Suprapubic skin (tissue), 4 donors: ENCODE measurements at places on chromosomes 12 and 14.

DNA sequence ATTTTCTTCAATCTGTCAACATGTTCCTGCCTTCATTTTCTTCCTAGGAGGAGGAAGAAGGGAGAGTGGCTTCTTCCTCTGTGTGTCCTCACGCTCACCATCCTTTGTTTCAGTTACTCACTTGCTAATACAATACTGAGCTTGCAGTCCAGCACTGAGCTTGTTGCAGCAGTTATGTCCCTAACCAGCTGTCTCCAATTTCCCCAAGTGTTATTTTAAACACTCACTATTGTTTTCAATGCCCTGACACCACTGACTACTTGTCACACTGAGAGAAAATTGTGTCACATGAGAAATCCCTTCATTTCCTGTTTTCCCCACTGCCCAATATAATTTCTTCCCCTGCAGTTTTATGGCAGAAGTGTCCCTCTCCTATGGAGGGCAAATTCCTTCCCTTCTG, 53.4 kb downstream of the HSD17B6 start:
- no peak for DNase-seq
- no peak overlapping the region for H3K4me3 ChIP-seq
- H3K4me1 ChIP-seq, result no peaks in the 10 kb centered on the region
- no peaks in the 10 kb centered on the region for H3K27me3 ChIP-seq

DNA sequence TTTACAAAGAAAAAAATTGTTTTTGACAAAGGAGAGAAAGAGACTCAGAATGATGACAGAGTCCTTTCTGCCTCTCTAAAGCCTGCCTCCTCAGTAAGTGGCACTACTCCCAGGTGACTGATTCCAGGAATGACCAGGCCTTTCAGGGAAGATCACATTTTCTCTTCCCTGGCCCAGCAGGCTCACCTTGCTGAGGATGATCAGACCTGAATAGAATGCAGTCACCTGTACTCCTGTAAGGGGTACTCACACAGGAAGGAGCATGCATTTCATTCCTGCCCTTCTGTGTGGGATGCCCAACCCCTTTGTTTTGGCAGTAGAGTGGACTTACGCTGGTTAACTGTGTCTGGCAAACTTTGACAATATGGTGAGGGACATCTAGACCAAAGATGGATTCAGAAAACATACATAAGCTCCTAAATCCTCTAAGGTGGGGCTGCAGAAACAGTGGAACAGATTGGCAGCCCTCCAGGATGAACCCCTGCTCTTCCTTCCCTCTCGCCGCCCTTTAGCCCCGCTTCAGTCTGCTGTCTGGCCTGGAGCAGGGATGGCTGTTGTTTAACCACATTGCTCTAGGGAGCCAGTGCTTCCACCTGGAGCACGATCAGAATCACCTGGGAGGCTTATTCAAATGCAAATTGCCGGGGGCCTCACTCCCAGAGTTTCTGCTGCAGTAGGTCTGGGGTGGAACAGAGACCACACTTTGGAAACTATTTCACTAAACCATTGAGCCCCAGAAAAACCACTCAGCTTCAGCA, 29.8 kb downstream of the ERG28 start:
- no peaks in the 10 kb centered on the region for H3K4me1 ChIP-seq
- DNase-seq, result no peak
- no peaks in the 10 kb centered on the region for H3K36me3 ChIP-seq
- H3K27me3 ChIP-seq, result no peaks in the 10 kb centered on the region

GRCh38 chr14:105525861-105526775, at the start of gene TMEM121:
Gene TMEM121 (plus strand): TSS chr14:105526583. CDS start chr14:105528835, 2,252 bp downstream.
- H3K27me3 ChIP-seq, result peaks cover 19% of the 10 kb centered on the region
- H3K27ac ChIP-seq, result no peak within 1 kb of the TSS
- no peaks in the 10 kb centered on the region for H3K36me3 ChIP-seq
- H3K4me1 ChIP-seq, result peaks cover 35% of the 10 kb centered on the region
- H3K4me3 ChIP-seq, result peak within 1 kb of the TSS; percentile 70
- DNase-seq, result peak; percentile 65

- no peak for DNase-seq
- no peaks in the 10 kb centered on the region for H3K36me3 ChIP-seq
- H3K27ac ChIP-seq, result no peak overlapping the region
- H3K4me1 ChIP-seq, result no peaks in the 10 kb centered on the region
Observed at GRCh38 chr14:33657476-33657875, 293.4 kb downstream of the EGLN3 start.

- no peak for DNase-seq
- H3K4me1 ChIP-seq, result no peaks in the 10 kb centered on the region
- no peak overlapping the region for H3K4me3 ChIP-seq
- H3K27ac ChIP-seq, result no peak overlapping the region
Observed at GRCh38 chr12:4243091-4243490, 30.5 kb upstream of the CCND2 start.

GRCh38 chr12:96185914-96186313, 8.3 kb upstream of the ELK3 start:
- H3K27me3 ChIP-seq, result no peaks in the 10 kb centered on the region
- no peaks in the 10 kb centered on the region for H3K4me1 ChIP-seq
- no peak for DNase-seq
- H3K36me3 ChIP-seq, result no peaks in the 10 kb centered on the region
- H3K27ac ChIP-seq, result no peak overlapping the region

- no peaks in the 10 kb centered on the region for H3K27me3 ChIP-seq
- no peak overlapping the region for H3K4me3 ChIP-seq
- no peaks in the 10 kb centered on the region for H3K4me1 ChIP-seq
- no peak for DNase-seq
Observed at GRCh38 chr14:68345738-68346137, 447.1 kb downstream of the ZFP36L1 start.

DNA sequence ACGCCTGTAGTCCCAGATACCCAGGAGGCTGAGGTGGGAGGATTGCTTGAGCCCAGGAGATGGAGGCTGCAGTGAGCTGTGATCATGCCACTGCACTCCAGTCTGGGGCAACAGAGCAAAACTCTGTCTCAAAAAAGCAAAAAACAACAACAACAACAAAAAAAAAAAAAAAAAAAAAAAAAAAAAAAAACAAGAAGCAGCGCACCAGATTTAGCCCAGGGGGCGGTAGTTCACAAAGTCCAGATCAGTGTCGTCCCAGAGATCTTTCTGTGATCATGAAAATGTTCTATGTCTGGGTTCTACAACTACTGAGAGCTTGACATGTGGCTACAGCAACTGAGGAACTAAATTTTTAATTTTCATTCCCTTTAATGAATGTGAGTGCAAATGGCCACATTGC, 27.4 kb downstream of the OAS2 start:
- no peak overlapping the region for H3K4me3 ChIP-seq
- H3K27me3 ChIP-seq, result no peaks in the 10 kb centered on the region
- no peak for DNase-seq
- H3K36me3 ChIP-seq, result peaks cover 54% of the 10 kb centered on the region
- no peak overlapping the region for H3K27ac ChIP-seq
- no peaks in the 10 kb centered on the region for H3K4me1 ChIP-seq

- no peak overlapping the region for H3K27ac ChIP-seq
- no peak overlapping the region for H3K4me3 ChIP-seq
- peaks cover 13% of the 10 kb centered on the region for H3K4me1 ChIP-seq
- H3K36me3 ChIP-seq, result no peaks in the 10 kb centered on the region
Observed at GRCh38 chr12:64225626-64226025, 3.5 kb upstream of the KICS2 start.

GRCh38 chr14:64610049-64610746, 60.4 kb downstream of the PPP1R36 start:
- no peaks in the 10 kb centered on the region for H3K36me3 ChIP-seq
- no peaks in the 10 kb centered on the region for H3K27me3 ChIP-seq
- peaks cover 25% of the 10 kb centered on the region for H3K4me1 ChIP-seq
- H3K27ac ChIP-seq, result no peak overlapping the region
- H3K4me3 ChIP-seq, result no peak overlapping the region

GRCh38 chr14:105939810-105940508, 413.6 kb downstream of the TMEM121 start:
- H3K27me3 ChIP-seq, result peaks cover 3% of the 10 kb centered on the region
- DNase-seq, result peak; percentile 30
- H3K4me3 ChIP-seq, result no peak overlapping the region
- H3K27ac ChIP-seq, result no peak overlapping the region
- no peaks in the 10 kb centered on the region for H3K36me3 ChIP-seq
- no peaks in the 10 kb centered on the region for H3K4me1 ChIP-seq

- H3K27me3 ChIP-seq, result no peaks in the 10 kb centered on the region
- no peak overlapping the region for H3K27ac ChIP-seq
- H3K4me1 ChIP-seq, result no peaks in the 10 kb centered on the region
- DNase-seq, result no peak
Observed at GRCh38 chr12:39503439-39503838, 60.5 kb upstream of the KIF21A start.

GRCh38 chr12:69440016-69440415, 30.2 kb upstream of the FRS2 start:
- DNase-seq, result no peak
- no peaks in the 10 kb centered on the region for H3K36me3 ChIP-seq
- no peak overlapping the region for H3K4me3 ChIP-seq
- no peaks in the 10 kb centered on the region for H3K27me3 ChIP-seq

- H3K4me1 ChIP-seq, result no peaks in the 10 kb centered on the region
- no peak overlapping the region for H3K27ac ChIP-seq
- no peak for DNase-seq
- no peaks in the 10 kb centered on the region for H3K36me3 ChIP-seq
- H3K4me3 ChIP-seq, result no peak overlapping the region
Observed at GRCh38 chr12:65287426-65287825, 8.9 kb downstream of the MSRB3 start.

GRCh38 chr12:2233034-2233433, 180.2 kb downstream of the CACNA1C start:
- H3K4me3 ChIP-seq, result no peak overlapping the region
- H3K4me1 ChIP-seq, result peaks cover 3% of the 10 kb centered on the region
- no peak overlapping the region for H3K27ac ChIP-seq

DNA sequence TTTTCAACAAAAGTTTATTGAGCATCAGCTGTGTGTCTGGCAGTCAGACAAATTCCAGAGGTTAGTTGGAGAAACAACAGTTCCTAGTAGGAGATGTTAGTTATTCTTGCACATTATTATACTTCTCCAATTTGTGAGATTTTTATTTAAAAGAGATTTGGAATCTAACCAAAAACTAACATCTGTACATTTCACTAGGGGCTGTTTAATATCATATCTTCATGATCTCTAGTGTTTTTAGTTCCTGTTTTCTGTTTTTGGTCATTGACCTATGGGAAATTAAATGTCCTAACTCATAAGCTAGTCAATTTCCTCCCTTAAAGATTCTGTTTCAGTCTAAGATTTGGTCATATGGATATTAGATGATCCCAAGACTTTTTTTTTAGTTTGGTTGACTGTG, 34.1 kb upstream of the KLHDC2 start:
- no peak for DNase-seq
- H3K36me3 ChIP-seq, result peaks cover 38% of the 10 kb centered on the region
- H3K4me3 ChIP-seq, result no peak overlapping the region
- H3K4me1 ChIP-seq, result no peaks in the 10 kb centered on the region

DNA sequence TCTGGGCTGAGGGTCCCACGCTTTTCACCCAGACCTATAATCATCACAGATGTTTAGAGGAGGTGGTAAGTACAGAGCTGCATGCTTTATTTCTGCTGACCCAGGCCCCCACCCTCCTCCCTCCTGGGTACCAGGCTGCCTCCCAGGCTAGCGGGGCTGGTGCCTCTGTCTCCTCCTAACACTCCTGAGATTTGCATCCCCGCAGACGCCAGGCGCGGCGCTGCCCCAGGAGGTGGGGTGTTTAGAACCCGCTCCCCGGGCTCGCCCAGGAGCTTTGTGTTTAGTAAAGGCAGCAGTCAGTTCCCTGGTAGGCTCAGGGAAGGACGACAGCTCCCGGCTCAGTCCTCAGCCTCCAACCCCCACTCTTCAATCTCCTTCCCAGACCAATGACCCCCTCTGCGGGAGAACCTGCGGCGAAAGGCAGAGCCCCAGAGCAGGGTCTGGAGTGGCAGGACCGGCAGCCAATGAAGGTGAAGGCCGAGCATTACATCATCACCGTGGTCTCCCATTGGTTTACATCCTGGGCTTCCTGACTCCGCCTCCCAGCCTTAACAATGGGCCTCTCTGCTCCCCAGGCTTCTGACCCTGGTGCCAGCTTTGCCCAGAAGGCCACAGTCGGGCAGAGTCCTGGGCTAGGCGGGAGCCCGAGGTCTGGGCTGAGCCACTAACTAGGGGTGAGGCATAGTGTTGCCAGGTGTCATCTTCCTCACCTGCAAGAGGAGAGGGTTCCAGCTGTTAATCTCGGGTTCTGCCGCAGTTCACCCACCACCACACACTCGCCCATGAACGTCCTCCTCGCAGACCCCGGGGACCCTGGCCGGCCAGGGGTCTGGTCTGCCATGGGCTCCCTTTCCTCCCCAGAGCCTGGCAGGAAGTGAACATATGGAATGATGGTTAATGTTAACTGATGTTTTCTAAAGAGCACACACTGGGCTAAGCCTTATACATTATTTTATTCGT, 57.5 kb downstream of the CALM1 start:
- no peak overlapping the region for H3K4me3 ChIP-seq
- H3K4me1 ChIP-seq, result peaks cover 12% of the 10 kb centered on the region
- H3K27me3 ChIP-seq, result peaks cover 11% of the 10 kb centered on the region
- H3K36me3 ChIP-seq, result no peaks in the 10 kb centered on the region
- H3K27ac ChIP-seq, result no peak overlapping the region
- DNase-seq, result no peak

DNA sequence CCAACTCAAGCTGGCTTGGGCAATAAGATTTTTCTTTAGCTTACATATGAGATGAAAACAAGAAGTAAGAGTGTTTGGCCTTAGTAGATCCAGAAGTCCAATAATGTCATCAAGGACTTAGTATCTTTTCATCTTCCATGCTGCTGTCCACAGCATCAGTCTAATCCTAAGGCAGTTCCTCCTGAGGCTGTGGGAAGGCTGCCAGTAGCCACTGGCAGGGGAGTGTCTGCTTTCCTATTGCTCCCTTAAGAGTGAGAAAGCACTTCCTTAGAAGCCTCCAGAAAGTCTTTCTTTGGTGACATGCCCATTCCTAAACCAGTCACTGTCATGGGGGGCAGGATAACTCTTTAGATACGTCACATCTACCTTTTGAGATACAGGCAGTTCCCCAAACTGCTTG, 317.7 kb downstream of the BMP4 start:
- H3K27ac ChIP-seq, result no peak overlapping the region
- H3K4me3 ChIP-seq, result no peak overlapping the region
- H3K4me1 ChIP-seq, result no peaks in the 10 kb centered on the region
- peaks cover 22% of the 10 kb centered on the region for H3K27me3 ChIP-seq

DNA sequence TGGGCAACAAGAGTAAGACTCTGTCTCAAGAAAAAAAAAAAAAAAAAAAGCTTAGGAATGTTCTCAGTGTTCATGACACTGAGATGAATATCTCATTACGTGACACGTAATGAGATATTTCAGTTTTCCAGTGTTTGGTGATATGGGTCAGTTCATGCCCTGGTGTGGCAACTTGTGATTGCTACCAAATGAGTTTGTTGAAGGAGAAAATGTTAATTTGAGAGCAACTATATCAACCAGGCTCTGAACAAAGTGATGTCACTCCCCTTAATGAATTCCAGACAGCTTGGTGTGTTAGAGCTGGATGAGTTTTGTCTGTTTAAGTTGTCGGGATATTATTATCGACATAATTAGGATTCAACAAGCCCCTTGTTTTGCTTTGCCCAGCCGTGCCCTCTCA, 211.7 kb downstream of the DPF3 start:
- no peak overlapping the region for H3K4me3 ChIP-seq
- no peak for DNase-seq
- H3K27ac ChIP-seq, result no peak overlapping the region
- peaks cover 8% of the 10 kb centered on the region for H3K27me3 ChIP-seq
- H3K36me3 ChIP-seq, result no peaks in the 10 kb centered on the region
